Fibroblast of mammary gland (primary cell): ENCODE measurements at places on chromosomes 7 and 10.

DNA sequence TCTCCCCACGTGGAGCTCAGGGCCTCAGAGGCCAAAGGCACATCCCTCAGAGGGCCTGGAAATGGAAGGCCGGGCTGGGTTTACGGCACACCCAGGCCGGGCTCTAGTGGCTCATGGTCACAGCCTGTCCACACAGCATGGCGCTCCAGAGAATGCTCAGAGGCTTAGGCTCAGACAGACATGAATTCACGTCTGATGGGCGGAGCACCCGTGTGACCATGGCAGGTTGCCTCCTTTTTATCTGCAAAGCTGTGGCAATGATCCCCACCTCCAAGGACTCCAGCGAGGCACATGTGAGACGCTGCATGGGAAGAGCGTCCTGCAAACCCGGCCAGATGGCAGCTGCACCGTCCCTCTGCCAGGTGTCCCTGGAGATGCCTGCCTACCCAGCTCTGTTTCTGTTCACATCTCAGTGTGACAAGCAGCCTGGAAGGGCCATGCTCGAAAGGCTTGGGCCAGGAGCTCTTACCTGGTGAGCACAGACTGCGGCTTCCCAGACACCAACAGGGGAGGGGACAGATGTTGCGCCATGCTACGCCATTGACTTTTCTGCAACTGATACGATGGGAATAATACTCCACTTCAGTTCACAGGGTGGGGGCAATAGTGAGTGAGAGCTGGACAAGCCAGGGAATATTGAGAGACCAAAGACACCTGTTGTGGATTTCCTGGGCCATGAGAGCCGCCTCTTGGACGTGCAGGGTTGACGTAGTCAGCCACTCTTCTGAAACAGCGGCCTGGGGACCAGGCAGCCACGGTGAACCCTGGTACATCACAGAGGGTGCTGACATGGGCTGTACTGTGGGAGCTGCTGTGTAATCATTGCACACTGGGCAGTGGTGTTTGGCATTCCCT, 34.4 kb upstream of the FAM20C start:
- no peak for DNase-seq

DNA sequence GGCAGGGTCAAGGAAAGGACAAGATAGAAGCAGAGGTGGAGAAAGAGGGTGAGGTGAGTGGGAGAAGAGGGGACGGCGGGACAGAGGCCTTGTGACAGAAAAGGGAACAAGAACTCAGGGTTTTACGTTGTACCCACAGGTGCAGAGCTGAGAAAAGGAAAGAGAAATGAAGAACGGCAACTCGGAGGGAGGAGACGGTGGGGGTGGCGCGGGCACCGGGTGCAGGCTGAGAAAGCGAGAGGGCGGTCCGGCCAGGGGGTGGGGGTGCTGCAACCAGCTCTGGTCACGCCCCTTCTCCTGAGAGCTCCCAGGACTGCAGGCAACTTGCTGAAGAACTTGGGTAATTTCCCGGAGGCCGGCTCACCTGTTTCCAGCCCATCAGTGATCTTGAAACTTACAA, 65.3 kb downstream of the CARD11 start:
- DNase-seq: no peak

GRCh38 chr7:37054624-37055241, 330.4 kb upstream of the AOAH start:
- no peak for DNase-seq

GRCh38 chr7:2478800-2479199, 2.6 kb upstream of the GRIFIN start:
- DNase-seq: no peak

DNA sequence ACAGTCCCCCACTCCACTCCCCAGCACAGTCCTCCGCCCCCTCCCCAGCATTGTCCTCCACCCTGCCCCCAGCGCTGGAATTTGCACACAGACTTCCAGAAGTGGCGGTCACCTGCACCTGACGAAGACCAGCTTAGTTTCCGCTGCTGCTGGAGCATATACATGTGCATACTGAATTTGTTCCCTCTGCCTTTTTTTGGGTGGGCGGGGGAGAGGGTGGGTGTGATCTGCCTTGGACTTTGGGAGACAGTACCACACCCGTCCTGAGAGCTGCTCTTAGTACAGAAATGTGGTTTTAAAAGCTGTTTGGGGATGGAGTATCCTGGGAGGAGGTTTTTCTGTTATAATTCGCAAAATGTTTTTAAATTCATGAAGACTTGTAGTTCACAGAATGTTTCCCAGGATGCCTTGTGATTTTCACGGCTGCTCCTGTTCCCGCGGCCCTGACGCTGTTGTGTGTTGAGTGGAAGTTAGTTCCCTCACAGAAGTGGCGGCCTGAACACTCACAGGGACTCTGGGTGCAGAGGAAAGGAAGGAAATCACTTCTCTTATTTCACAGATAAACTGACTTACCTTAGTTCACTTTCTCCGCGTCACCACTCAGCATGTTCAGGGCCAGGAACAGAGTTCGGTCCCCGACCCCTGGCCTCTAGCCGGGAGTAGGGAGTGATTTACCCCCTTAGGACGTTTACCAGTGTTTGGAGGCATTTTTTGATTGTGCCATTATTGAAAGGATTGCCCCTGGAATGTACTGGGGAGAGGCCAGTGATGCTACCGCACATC, 18.6 kb downstream of the PFKP start:
- no peak for DNase-seq

DNA sequence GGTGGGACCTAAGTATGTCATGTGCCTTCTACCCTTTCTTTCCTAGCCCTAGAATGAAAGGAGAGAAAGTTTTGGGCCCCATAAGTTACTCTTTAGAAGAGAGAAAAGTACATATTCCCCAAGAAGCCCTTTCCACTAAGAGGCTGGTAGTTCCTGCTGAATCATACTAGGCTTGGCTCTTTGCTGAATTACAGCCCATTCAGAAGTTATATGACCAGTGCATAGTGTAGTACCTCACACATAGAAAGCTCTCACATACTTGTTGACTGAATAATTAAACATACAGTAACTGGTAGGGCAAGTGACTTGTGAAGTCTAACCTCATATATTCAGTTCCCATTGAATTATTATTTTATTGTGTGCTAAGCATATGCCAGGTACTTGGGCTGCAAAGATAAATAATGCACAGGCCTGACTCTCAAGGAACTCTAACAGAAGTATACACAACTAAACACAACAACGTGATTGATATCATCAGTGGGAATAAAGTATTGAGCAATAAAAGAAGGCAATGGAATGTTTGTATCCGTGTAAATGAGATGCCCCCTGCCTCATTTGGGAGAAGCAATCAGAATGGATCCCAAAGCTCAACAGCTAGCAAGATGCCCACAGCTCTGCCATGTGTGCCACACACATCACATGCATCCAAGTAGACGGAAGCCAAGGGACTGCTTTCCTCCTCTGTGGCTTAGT, 38.9 kb upstream of the UBN2 start:
- DNase-seq: no peak

DNA sequence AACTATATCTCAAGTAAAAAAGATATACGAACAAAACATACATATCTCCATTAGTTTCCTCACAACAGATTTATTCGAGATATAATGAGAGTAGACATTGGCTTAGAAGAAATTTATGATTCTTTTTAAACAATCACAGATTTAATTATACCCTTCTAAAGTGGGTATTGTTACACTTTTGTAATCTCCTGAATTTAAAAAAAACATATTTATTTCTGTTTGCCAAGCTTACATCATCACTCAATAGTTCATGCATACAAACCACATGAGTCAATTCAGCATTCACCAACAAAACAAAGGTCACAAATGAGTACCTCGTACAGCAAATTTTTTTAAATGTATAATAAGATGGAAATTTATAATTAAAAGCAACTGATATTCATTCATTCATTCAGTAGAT, 17.6 kb downstream of the LRRN3 start:
- peak; percentile 81 for DNase-seq

- no peak for DNase-seq
Observed at GRCh38 chr7:55723621-55723941, 139.0 kb downstream of the SEPTIN14 start.

GRCh38 chr7:27107391-27108381, 5.2 kb upstream of the HOXA2 start:
- DNase-seq: no peak

DNA sequence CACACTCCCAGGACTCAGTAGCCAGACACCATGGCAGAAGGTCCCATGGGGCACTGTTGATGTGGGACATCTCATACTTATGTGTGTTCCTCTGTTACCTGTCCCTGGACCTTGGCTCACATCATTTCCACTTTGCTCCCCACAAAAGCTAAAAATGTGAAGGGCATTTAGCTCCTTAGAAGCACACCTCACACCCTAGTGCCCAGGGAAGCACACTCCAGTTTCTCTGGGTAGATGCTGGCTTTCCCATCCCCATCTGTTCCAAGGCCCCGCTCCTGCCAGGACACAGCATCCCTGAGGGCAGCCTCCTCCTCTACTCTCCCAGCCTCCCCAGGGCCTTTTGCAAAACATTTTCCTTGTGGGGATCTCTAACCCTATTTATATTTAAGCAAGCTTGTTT, 572.4 kb upstream of the MGMT start:
- DNase-seq: no peak

DNA sequence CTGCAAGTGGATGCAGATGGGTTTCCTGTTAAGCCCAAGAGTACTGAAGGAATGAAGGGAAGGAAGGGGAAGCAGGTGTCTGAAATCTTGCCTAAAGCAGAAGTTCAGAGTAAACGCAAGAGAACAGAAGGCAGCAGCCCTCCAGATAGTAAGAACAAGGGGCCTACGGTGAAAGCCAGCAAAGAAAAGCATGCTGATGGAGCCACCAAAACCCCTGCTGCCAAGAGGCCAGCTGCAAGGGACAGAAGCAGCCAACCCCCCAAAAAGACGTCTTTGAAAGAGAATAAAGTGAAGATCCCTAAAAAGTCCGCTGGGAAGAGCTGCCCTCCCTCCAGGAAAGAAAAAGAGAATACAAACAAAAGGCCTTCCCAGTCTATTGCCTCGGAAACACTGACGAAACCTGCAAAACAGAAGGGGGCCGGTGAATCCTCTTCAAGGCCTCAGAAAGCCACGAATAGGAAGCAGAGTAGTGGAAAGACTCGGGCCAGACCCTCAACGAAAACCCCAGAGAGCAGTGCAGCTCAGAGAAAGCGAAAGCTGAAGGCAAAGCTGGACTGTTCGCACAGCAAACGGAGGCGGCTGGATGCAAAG, 152.5 kb downstream of the LCOR start:
- DNase-seq: peak; percentile 8

- DNase-seq: peak; percentile 53
Observed at GRCh38 chr7:123355576-123356190, 155.9 kb upstream of the SLC13A1 start.

GRCh38 chr10:97522937-97523336, 24.2 kb downstream of the UBTD1 start:
- DNase-seq: no peak

DNA sequence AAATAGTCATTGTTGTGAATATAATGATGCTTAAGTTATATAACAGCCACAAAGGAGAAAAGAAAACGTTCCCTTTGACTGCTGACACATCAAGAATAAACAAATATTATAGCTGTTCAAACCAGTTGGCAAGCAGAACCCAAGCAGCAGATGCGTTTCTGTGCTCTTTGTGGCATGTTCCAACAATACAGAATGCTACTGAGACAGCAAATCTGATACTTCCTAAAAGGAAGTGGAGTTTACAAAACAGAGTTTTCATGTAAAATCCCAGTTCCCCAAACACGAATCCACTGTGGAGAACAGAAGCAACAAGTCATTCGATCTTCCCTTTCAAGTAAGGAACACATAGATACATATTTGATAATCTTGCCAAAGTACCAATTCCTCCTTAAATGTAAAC, 170.9 kb upstream of the ASAH2 start:
- DNase-seq: no peak

- no peak for DNase-seq
Observed at GRCh38 chr7:129840757-129841156, 112.0 kb downstream of the UBE2H start.

- no peak for DNase-seq
Observed at GRCh38 chr7:5758286-5758685, 23.2 kb downstream of the RNF216 start.

DNA sequence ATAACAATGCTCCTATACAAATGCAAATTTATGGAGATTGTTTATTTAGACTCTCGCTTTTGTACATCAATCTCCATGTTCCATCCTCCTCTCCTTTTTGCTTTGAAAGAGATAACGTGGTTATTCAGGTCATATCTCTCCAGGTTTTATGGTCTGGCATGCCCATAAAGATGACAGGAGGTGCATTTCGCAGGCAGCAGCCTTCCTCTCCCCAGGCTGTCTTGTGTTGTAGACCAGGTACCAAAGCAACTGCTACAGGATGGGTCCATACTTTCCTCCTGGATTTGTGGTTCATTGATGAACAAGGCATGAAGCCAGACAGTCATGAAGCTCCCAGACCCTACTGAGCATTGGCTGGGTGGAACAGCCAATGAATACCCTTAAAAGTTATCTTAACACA, 400.2 kb upstream of the NPVF start:
- DNase-seq: no peak

DNA sequence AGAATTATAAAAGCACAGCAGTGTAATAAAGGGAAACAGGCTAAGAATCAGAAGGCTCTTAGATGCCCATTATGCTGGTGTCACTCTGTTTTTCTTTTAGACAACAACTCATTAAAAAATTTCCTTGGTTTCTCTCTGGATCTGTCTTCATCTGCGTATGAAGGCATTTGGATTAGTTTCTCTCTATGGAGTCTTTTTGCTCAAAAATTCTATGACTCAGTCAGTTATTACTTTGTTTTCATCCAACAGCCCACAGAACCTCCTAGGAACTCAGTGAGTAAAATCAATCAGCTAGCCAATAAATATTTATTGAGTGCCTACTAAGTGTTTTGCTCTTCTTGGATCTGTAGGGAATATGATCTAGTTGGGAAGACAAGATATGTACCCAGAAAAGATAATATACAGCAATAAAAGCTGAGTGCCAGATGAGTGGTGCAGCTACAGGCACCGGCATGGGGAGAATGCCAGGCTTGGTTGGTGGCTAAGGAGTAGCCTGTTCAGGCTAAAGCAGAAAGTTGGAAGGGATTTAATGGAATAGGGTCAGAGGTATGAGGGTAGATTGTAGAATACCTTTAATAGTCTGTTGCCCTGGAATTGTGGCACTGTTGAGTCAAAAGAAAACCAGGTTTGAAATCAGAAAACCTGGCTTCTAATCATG, 156.2 kb downstream of the LRRC4 start:
- DNase-seq: peak; percentile 48
